ENCODE measurements at places on chromosomes 7 and 10.

DNA sequence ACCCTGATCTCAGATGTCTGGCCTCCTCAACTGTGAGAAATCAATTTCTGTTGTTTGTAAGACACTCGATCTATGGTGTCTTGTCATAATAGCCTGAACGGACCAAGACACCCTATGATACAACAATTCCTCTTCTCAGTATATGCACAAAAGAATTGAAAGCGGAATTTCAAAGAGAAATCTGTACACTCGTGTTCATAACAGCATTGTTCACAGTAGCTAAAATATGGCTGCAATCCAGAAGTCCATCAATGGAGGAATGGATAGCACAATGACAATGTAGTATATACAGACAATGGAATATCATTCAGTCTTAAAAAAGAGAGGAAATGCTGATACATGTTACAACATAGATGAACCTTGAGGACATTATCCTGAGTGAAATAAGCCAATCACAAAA, 354.6 kb downstream of the SFMBT2 start:
- DNase-seq: no peak

DNA sequence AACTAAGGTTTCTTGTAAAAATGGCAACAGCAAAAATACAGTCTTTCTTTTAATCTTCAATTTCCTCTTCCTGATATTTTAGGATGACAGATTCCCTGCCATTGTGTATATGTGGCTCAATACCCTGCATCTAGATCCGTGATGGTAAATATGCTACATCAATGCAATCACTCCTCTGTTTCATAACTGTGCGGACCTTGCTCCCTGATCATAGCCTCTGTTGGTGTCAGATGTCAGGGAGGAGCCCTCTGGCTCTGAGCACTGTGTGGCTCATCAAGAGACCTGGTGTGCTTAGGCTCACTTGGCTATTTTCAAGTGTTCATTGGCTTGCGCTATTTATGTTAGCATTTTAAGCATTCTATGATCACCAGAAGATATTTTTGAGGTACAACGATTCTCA, 33.0 kb upstream of the AGR3 start:
- DNase-seq: no peak

GRCh38 chr7:104196161-104196560, 11.7 kb downstream of the ORC5 start:
- DNase-seq: no peak

- DNase-seq: no peak
These were observed 100.8 kb downstream of the DNAJB6 start for GRCh38 chr7:157437519-157438061.

- DNase-seq: no peak
These were observed 35.4 kb downstream of the KLF6 start for GRCh38 chr10:3749600-3749999.

DNA sequence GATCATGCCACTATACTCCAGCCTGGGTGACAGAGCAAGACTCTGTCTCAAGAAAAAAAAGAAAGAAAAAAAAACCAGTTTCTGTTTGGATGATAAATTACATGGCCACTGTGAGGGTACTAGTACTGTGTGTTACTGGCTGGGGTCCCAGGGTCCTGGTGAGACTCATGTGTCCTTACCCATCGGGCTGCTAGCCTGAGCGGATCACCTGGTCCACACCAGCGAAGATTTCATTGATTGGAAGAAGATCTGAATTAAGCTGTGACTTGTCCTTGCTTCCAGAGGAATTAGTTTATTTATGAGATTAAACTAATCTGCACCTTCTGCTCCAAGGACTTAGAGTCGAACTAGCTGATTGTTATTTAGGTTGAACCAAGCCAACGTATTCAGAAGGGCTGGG, 40.0 kb upstream of the BAMBI start:
- no peak for DNase-seq

- no peak for DNase-seq
These were observed 4.6 kb downstream of the STK31 start for GRCh38 chr7:23714579-23714978.

DNA sequence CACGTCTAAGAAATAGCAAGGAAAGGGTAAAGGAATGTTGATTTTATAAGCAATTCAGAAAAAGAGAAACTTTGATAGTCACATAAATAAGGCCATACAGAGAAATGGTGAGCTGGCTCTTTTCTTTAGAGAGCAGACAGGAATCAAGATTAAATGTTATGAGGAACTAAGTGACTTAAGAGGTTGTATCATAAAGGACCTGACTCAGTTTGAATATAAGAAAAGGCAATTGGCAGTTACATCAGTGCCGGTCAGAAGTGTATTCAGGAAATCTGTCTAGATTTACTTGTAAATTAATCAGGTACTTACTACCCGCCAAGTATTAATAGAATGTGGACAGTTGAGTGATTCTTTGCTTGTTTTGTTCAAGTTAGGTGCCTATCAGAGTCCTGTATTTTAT, 2.1 kb downstream of the MRPL32 start:
- DNase-seq: no peak

DNA sequence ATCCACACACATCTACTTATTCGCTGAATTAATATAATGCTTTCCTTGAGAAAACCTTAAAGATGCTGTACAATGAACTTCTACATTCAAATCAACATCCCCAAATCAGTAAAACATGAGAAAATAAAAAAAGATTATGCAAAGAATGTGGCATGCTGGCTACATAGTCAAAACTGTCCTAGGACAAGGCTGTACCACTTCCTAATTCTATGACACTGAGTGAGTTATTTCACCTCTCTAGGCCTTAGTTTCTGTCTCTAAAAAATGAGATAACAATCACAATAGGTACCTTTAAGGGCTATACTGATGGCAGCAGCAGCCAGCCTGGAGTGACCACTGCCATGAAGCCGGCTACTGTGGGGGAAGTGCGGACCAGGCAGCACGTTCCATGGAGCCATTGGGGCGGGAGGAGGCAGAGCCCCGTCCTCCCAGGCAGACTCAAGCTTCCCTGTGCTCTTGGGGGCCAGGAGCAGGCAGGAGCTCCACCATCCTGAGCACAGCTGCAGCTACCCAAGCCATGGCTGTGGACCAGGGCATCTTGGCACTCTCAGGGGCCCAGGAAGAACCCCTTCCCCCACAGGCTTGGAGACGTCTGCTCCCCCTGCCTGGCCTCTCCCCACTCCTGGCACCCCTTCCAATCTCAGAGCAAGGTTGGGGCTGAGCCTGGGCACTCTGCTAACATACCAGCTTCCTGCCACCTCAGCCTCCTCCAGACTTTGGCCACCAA, 110.2 kb downstream of the ELAPOR2 start:
- DNase-seq: no peak

DNA sequence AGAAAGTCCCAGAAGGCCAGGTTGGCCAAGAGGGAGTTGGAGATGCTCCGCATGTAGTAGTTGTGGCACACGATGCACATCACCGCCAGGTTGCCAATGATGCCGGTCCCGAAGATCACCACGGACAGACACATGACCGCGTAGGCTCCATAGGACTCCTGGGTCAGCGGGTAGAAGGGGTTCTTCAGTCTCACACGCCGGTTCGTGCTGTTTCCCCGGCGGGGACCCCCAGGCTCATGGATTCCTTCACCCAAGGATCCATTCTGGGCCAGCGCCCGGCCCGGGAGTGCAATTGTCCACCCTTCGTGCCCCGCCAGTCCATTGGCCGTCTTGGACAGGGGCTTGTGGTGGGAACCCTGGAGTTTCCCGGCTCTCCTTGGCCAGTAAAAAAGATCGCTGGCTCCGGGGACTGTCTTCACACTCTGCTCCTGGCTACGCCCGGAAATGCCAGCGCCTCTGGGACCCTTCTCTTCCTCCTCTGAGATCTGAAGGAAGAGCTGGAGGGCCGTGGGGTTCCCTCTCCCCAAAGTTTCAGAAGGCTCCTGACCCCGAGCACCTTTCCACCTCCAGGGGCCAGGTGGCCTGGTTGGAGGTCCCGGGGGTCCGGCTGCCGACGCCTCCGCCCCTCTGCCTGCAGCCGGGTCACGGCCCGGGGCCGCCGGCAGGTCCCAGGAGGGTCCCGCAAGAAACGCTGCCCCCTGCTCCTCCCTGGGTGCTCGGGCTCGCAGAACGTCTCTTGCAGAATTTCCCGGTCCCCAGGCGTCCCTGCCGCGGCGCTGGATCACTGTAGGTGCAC, 1.3 kb downstream of the GPR37 start:
- no peak for DNase-seq

All from activated CD4-positive, alpha-beta memory T cell treated with anti-CD3 and anti-CD28 coated beads for 36 hours (primary cell).